ENCODE measurements at places on chromosomes 11 and 22.
A peak's percentile ranks its signal among the peaks of the same experiment; 100 is the strongest.

DNA sequence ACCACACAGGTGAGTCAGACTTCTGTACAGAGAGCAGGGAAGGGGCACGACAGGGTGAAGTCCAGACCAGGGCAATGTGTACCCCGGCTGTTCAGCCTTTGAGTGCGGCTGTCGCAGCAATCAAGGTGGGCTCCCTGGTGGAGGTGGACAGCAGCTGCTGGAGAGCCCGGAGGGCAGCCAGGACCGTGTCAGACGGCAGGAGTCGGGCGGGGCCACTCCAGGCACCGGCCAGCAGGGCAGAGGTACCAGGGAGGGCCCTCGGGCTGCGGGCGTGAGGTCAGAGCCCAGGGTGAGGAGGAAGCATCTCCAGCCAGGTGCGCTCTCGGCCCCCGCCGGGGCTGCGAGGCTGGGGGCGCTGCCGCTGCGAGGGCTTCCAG, 802 bp upstream of the PIM3 start:
- DNase-seq = peak; percentile 60

DNA sequence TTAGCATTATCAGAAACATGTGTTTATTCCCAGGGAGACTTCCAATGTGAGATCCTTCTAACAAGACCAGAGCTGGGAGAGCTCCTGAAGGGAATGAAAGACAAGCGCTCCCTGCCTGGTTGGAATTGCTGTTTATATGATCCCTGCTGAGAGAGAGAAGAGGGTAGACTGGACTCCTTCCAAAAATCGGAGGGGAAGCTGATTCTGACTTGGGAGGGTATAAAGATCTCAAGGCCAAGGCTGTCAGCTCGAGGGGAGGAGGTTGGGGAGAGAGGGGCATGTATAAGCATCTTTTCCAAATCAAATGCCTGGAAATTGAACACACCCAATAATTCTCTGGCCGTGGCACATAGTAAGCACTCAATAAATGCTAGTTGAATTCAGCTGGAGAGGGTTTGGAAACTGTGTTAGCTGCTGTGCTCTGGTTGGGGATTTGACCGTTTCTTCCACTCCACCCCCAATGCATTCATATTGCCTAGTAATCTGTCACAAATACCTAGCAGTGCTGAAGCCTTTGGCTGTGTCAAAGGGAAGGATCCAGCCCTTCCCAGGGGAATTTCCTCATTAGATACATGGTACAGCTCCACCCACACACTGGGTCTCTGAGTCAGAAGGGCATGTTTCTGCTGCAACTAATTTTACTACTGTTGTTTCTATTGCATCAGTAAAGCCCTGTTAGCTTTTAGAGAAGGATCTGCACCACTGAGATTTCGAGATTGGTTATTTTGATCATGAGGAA, 61.5 kb downstream of the CACNG2 start:
- DNase-seq = no peak

DNA sequence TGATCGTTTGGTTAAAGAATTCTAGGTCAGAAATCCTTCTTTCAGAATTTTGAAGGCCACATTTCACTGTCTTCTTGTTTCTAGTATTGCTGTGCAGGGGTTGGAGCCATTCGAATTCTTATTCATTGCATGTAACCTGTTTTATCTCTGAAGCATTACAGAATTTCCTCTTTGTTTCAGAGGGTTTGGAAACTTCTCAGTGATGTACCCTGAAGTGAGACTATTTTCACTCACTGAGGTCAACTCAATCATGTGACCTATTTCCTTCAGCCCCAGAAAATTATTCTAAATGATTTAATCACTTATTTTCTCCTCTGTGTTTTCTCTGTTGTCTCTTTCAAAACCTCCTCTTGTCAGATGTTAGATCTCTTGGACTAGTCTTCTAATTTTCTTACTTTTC, 147.8 kb downstream of the ENTHD1 start:
- no peak for DNase-seq

DNA sequence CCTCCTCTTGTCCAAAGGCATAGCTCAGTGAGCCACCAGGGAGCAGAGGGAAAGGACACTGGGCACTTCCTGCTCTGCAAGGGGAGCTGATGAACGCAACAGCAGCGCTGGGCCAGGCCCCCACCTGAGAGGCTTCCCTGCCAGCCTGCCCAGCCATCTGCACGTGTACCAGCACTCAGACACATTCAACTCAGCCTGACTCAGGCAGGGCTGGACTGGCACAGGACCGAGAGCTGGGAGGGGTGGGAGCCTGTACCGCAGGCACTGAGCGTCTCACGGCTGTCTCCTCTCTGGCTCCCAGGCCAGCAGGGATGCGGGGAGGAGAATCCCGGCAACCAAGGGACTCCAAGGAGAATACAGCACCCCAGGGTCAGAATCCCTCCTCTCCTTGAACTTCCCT, 411.8 kb downstream of the CTTN start:
- DNase-seq = no peak

DNA sequence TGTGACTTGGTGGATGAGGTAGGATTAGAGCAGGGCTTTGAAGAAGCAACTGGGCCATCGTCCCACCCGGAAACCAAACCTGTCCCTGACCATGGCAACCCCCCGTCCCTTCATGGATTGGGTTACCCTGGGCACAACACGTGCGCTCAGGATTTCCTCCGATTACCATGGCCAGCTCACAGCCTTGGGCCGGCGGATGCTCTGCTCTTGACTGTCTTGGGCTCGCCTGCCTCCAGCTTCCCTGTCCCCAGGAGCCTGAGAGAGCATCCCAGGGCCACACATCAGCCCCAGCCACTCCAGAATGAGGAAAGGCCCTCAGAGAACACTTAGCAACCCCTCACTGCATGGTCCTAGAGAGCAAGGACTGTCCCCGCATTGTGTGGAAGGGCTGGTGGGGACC, 22.8 kb downstream of the MYO7A start:
- no peak for DNase-seq

Measured in activated CD4-positive, alpha-beta T cell treated with anti-CD3 and anti-CD28 coated beads for 48 hours (primary cell).